ENCODE measurements at places on chromosomes 7 and 10. TPM values are rescaled to one million over a fixed set of nuclear protein-coding genes. Genes with fewer than 3 reads are reported as not detected.

DNA sequence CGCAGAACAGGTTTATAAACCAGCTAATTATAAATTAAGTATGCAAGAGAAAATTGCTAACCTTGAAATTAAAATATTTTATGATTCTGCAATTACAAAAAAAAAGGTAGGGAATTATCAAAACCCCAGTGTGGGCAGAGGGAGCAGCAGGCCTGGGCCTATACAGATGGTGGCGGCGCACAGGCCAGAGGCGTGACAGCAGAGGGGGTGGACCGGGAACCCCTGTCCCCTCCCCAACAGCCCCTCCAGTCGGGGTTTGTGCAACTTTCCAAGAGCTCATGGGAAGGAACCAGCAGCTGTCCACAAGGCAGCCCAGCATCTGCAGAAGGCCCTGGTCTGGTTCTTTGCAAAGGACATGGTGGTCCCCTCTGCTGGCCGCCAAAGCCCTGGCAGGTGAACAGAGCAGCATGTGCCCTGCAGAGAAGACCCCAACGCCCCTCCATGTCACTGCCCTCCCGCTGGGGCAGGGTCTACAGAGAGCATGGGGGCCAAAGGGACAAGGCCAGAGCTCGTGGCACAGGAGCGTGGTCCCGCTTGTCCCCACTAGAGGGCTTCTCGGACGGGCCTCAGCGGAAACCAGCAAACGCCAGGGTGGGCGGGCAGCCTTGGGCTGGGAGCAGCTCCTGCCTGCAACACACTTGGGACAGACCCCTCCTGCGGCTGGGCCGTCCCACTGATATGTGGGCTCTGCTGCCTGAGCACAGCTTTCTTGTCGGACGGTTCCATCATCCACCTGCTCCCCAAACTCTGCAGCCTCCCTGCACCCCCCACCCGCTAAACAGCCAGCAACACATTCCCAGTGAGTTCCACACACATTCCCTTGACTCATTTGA, 75.1 kb downstream of the EBF3 start:
- peak; percentile 70 for DNase-seq

DNA sequence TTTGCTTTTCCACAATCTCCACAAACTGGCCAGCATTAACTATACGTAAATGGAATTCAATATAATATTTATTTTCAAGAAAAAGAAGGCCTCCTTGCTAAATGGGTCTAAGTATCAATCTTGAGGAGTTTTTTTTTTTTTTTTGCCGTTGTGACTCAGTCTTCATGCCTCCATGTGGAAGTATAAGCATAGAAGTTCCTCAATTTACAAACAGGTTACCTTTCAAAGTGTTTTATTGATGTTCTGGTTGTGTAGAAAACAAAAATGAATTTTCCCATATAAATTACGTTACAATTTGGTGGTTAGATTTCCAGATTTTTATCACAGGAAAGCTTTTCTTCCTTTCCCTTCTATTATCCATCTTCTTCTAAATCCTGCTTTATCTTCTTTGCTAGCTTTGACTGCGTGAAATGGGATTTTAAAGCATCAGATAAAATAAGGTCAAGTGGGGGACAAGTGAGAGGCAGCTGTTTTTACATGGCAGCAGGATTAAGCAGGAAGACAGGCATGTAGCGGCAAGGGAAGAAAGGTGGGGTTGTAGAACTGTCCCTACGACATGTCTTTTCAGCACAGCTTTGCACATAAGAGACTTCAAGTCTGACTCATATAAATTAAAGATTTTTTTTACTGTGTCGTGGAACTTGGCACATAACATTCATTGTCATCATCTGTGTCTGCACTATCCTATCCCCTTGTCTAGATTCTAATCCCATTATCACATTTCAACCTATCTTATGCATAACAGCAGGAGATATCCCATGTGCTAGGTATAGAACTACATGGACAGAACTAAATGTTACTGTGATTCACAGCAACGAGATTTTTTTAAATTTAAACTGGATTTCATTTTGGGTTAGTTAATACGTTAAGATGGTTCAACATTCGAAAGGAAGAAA, 135.3 kb upstream of the FAM3C start:
- no peak for DNase-seq

DNA sequence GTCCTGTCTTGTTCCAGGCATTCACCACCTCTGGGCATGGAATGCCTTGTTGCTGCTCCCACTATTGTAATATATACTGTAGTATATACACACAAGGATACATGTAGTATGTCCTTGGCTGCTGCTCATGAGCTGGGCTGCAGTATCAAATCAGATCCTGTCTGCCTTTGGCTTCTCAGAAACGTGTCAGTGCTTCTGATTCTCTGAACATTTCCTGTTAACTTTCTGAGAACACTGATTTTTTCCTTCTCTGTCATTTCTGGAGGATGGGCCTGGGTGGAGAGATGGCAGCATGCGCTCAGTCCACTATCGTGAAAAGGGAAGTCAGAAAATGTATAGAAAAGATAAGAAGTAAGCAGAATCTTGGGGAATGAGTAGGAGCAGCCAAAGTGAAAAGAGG, 12.2 kb downstream of the SFTPA2 start:
- DNase-seq, result no peak

GRCh38 chr7:132630834-132631233, 54.6 kb upstream of the PLXNA4 start:
- no peak for DNase-seq

- DNase-seq, result no peak
Observed at GRCh38 chr10:79025199-79025832, 43.5 kb upstream of the ZMIZ1 start.

DNA sequence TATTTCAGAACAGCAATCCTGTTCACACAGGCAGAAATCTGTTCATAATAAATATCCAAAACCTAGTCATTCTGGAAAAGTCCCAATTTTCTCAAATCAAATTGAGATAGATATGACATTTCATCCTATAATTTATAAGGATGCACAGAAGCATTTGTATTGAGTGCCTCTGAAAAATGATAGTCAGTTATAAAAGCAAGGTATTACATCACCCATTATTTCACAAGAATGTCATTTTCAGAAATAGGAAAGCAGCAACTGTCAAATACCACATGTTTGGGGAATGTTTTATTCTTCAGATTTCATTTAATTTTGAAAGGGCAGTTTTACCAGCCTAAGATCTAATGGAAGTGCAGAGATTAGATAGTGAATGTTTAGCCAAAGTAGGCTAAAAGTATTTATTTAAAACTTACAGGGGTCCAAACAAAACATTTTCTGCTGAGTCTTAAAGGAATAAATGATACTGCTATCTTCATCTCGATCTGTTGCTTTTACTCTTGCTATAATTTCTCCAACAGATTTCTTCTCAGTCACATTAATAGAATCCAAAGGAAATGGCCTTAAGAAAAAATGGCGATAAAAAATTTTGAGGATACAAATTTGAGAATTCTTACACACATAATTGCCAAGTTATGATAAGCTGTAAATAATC, 185.8 kb downstream of the HGF start:
- no peak for DNase-seq

DNA sequence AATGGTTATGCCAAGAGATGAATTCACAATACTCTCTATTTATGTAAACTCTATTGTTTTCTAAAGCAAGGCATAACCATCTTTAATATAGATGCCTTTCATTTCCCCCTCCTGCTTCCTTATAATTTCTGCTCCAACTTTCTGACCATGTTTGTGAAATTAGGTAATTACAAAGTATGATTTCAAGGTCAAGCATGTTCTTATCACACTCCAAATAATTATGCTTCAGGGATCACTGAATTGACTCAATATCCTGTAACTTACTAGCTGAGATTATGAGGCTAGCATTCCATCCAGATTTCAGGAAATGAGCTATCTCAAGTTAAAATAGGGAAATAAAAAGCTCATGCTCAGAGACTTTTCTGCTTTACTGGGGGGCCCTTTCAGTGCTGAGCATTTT, 655.9 kb upstream of the IGFBP3 start:
- DNase-seq, result no peak

- peak; percentile 30 for DNase-seq
Observed at GRCh38 chr10:1309617-1310270, 253.6 kb downstream of the WDR37 start.

DNA sequence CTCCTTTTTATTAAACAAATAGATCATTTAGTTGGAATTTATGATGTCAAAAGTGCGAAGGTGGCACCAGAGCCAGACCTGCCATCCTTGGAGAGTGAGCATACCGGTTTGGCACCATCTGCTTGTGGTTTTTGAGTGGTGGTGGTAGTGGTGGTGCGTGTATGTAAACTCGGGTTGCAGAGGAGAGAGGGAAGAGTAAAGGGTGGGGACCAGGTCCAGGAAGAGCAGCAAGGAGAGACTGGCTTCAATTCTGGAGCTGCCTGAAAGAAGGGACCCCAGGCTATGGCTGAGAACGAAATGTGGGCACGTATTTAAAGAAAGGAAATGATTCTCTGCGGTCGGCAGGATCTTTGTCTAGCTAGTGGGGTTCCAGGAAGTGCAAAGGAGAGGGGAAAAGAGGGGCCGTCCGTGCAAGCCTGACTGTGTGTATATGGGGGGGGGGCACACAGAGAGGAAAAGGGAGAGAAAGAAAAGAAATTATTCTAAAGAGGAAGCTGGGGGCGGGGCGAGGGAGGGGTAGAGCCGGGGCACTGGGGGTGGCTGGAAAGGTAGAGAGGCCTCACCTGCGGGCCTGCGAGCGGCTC, 448 bp upstream of the GOLGA7B start:
- DNase-seq, result no peak

- no peak for DNase-seq
Observed at GRCh38 chr7:97009753-97010732, 4.7 kb downstream of the DLX6 start.

DNA sequence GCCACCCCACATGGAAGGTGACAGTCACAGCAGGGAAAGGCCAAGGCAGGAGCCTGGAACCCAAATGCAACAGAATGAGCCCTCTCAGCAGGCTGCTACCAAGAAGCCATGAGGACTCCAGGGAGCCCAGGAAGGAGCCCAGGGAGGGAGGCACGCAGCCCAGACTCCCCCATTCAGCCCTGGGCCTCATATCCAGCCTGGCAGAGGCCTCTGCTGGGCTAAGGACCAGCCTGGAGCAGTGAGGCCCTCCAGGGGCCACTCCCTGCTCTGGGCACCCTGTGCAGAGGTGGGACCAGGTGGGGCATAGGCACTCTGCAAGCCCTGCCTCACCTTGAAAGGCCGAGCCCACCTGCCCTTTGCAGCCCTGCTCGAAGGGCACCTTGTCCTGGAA, 25.8 kb upstream of the ZNF488 start:
- DNase-seq, result no peak

GRCh38 chr7:92602352-92603088, 12.3 kb upstream of the FAM133B start:
- no peak for DNase-seq

- DNase-seq, result no peak
Observed at GRCh38 chr10:1133495-1134045, 77.4 kb downstream of the WDR37 start.

GRCh38 chr7:38299275-38299931, 26.0 kb upstream of the TARP start:
- no peak for DNase-seq

DNA sequence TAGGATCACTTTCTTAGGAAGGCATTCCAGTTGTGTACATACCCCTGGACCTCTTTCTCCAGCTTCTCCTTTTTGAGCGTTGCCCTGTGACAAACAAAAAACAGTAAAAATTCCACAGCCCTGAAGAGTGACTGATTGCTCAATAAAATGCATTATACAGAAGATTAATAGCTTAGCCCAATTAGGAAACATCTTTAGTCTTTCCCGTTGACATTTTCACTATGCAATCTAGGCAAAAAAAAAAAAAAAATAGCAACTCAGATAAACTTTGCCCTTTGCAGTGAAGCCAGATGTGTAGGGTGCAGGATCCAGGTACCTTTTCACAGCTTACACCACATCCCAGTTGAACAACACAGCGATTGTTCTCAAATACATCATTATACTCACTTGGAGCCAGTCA, 17.9 kb downstream of the COL28A1 start:
- DNase-seq, result no peak

- no peak for DNase-seq
Observed at GRCh38 chr10:80794994-80795393, 257.3 kb downstream of the SH2D4B start.

- DNase-seq, result no peak
Observed at GRCh38 chr10:97185326-97186058, at the start of gene SLIT1. Gene SLIT1, minus strand, starts transcription at chr10:97185959. Its CDS starts 285 bp downstream, at chr10:97185674.

DNA sequence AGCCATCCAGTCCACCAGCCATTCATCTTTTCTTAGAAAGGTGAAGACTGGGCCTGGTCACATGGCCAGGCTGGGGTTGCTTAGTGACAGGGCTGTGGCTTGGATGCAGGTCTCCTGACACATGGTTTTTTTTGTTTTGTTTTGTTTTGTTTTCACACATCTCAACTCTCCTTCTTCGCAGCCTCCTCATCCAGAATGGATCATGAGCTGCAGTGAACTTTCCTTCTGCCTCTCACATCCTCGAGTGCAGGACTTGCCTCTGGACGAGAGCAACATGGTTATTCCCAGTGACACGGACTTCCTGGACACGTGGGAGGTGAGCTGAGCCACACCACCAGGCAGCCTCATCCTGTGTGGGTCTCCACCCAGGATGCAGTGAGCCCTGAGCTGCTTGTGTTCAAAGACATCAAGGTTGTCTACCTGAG, 9.5 kb downstream of the AKR1E2 start:
- no peak for DNase-seq

DNA sequence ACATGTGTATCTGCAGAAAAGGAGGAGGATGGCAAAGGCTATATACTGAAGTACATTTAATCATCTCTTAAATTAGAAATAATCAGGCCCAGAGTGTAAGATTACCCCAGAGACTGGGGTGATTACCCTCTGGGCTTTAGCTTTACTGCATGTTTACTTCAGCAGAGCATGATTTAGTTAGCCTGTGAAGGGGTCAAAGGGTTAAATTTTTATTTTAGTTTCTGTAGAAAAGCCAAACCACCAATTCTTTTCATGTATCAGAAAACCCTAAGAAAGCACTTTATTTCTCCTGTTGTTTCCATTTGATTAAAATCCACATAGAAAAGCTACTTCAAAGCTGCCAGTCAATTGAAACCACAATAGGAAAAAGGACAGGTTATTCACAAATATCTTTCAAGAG, 101.5 kb upstream of the LSM8 start:
- DNase-seq, result no peak

- no peak for DNase-seq
Observed at GRCh38 chr10:5199398-5199797, 2.8 kb downstream of the AKR1C4 start.

GRCh38 chr7:48004638-48005037, 24.3 kb downstream of the SUN3 start:
- no peak for DNase-seq

- DNase-seq, result no peak
Observed at GRCh38 chr7:107932805-107933204, 41.8 kb downstream of the DLD start.

Gene SYT15B
- 1.5 TPM for total RNA-seq

Gene MCM10
- 0.15 TPM for total RNA-seq

Gene RBP4
- total RNA-seq, result 16.2 TPM

Gene CUBN
- total RNA-seq, result 0.15 TPM

Gene SFTPA1
- total RNA-seq, result not detected

Gene ANKRD7
- total RNA-seq, result 0.79 TPM

Gene PNLIPRP2
- total RNA-seq, result not detected

Gene HOXA1
- total RNA-seq, result 0.20 TPM

Gene GHRHR
- not detected for total RNA-seq

Gene DNAH11
- total RNA-seq, result 3.5 TPM

Gene PAX4
- not detected for total RNA-seq

Data from right atrium auricular region (tissue), 2 donors.